ENCODE measurements at places on chromosomes 2 and 18.
A peak's percentile ranks its signal among the peaks of the same experiment; 100 is the strongest.

DNA sequence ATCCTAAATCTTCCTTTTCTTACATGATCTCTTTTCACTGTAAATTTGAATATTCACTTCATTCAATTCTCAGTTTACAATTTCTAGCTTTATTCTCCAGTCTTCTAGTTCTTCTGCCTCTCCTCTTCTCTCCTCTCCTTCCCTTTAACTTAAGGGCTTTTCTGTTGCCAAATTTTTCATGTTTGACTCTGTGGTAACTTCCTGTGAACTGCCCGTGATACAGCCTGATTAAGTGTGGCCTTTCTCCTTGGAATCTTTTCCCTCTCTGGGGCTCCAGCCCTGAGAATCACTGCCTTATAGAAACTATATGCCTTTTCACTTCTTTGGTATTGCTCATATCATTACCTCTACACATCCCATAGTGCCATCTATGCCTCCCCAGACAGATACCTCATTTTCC lies 1923.8 kb upstream of the CELF4 start:
- DNase-seq: no peak
- no peak overlapping the region for H3K4me3 ChIP-seq
- H3K36me3 ChIP-seq: no peaks in the 10 kb centered on the region
- no peaks in the 10 kb centered on the region for H3K4me1 ChIP-seq
- H3K27ac ChIP-seq: no peak overlapping the region

DNA sequence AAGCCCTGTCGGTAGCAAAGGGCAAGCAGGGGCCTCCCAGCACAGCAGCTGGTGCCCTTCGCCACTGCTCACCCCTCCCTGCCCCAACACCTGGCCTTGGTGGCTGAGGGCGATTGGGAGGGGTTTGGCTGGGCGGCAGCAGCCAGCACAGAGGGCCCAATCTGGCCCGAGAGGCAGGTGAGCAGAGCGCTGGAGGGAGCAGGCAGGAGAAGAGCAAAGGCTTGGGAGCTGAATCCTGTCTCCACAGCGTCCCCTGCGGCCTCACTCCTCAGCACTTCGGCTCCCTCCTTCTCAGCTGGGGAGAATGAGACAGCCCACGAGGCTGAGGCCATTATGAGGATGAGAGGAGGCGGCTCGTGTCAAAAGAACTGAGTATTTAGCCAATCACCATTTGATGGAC lies 74.9 kb upstream of the TAF1B start:
- H3K4me1 ChIP-seq: peaks cover 25% of the 10 kb centered on the region
- no peak overlapping the region for H3K4me3 ChIP-seq

DNA sequence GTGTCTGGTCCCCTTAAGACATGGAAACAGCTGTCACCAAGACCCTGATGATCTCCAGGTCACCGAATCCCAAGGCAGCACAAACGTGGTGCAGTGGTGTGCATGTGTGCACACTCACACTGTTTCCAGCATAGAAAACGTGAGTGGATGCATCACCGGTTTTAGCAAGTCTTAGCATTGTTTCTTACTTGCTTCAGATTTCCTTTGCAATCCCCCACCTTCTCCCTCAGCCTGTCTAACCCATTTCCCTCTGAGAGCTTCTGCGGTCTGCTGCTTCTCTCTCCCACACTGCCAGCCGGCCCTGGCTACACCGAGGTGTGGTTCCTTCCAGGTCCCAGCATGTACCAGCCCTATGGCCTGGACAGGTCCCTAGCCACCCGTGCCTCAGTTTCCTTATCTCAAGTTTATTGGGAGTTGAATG lies 343.4 kb upstream of the HS6ST1 start:
- H3K27me3 ChIP-seq: no peaks in the 10 kb centered on the region
- no peak overlapping the region for H3K27ac ChIP-seq
- no peak overlapping the region for H3K4me3 ChIP-seq
- no peaks in the 10 kb centered on the region for H3K36me3 ChIP-seq

DNA sequence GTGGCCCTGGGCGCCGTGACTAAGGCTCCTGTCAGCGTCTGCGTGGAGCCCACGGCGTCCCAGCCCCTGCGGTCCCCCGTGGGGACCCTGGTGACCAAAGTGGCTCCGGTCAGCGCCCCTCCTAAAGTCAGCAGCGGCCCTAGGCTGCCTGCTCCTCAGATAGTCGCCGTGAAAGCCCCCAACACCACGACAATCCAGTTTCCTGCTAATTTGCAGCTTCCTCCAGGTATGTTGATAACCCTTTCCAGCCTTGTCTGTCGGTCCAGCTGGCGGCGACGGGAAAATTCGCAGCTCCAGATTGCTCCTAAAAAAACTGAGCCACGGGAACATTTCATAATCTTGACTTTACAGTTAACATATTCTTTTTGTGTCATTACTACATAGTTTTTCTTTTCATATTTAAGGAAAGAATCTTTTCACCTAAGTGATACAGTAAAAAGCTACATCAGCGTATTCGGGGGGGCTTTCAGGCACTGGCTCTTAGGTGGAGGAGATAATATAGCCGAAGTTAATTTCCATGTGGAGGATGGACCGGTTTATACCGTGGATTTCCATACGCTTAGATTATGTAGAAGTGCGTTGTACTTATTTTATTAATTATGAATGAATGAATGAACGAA lies 916 bp downstream of the TAF4B start:
- H3K27me3 ChIP-seq: no peaks in the 10 kb centered on the region
- peak overlapping the region; percentile 72 for H3K27ac ChIP-seq
- no peak for DNase-seq
- peak overlapping the region; percentile 90 for H3K4me3 ChIP-seq
- no peaks in the 10 kb centered on the region for H3K36me3 ChIP-seq

DNA sequence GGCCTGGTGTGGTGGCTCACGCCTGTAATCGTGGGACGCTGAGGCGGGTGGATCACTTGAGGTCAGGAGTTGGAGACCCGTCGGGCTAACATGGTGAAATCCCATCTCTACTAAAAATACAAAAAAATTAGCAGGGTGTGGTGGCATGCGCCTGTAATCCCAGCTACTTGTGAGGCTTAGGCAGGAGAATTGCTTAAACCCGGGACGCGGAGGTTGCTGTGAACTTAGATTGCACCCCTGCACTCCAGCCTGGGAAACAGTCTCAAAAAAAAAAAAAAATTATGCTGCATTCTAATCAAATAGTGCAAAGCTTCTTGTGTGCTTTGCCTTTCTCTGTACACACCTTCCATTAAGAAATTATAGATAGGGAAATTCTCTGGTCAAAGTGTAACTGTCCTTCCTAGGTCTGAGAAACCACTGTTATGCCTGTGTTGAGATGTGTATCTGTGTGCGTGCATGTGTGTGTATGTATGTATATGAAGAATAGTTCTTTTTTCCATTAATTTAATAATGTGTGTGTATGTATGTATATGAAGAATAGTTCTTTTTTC lies 2.5 kb downstream of the CD28 start:
- no peaks in the 10 kb centered on the region for H3K27me3 ChIP-seq
- H3K36me3 ChIP-seq: no peaks in the 10 kb centered on the region
- H3K27ac ChIP-seq: no peak overlapping the region
- no peak for DNase-seq
- H3K4me3 ChIP-seq: no peak overlapping the region
- no peaks in the 10 kb centered on the region for H3K4me1 ChIP-seq

GRCh38 chr2:109454304-109454703 lies 159.5 kb downstream of the SEPTIN10 start:
- no peak overlapping the region for H3K27ac ChIP-seq
- DNase-seq: peak; percentile 42
- H3K4me1 ChIP-seq: no peaks in the 10 kb centered on the region
- H3K4me3 ChIP-seq: no peak overlapping the region
- no peaks in the 10 kb centered on the region for H3K27me3 ChIP-seq
- H3K36me3 ChIP-seq: peaks cover 5% of the 10 kb centered on the region

DNA sequence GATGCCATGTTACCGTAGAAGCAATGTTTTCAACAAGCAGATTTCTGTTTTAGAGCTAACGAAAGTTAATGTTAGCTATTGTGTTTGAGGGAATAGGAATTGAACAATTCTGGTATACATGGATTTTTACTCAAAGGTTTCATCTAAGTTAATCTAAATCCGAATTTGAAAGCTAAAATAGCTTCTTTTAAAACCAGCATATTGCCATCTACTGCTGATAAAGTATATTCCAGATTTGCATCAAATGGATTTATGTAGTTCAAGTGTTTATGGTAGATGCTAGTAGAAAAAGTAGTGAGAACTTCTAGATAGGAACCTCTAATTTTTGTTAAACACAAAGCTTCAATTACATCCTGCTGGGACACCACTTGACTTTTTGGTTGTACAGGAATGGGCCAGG lies 1569.5 kb upstream of the NXPH2 start:
- H3K4me3 ChIP-seq: no peak overlapping the region
- DNase-seq: no peak
- no peak overlapping the region for H3K27ac ChIP-seq
- no peaks in the 10 kb centered on the region for H3K27me3 ChIP-seq
- no peaks in the 10 kb centered on the region for H3K4me1 ChIP-seq

DNA sequence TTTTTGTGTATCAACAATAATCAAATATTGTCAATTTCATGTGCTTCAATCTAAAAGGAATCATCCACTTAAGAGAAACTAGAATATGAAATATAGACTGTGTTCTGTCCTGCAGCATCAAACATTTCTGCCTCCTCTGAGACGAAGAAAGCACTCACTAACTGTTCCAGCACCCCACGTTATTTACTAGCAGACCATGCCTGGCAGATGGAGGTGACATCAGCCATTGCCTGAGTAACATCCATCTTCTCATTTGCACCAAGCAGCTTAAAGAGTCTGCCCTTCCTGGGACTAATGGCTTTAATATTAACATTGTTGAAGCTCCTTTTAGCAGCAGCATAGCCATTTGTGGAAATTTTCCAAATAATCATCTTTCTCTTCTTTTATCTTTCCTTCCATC lies 25.7 kb downstream of the SGPP2 start:
- no peak overlapping the region for H3K4me3 ChIP-seq
- H3K4me1 ChIP-seq: peaks cover 5% of the 10 kb centered on the region
- no peaks in the 10 kb centered on the region for H3K27me3 ChIP-seq
- no peaks in the 10 kb centered on the region for H3K36me3 ChIP-seq
- H3K27ac ChIP-seq: no peak overlapping the region
